ENCODE measurements at places on chromosomes 7 and 10. TPM values are rescaled to one million over a fixed set of nuclear protein-coding genes. Genes with fewer than 3 reads are reported as not detected.

The SEMA3A gene
- 14.7 TPM for total RNA-seq

The RARRES2 gene
- total RNA-seq: 9.4 TPM

The UCN3 gene
- not detected for total RNA-seq

The CHST3 gene
- 40.6 TPM for total RNA-seq

The EPO gene
- total RNA-seq: not detected

The INSYN2A gene
- 3.3 TPM for total RNA-seq

The SFTPA1 gene
- not detected for total RNA-seq

The ZNF488 gene
- total RNA-seq: not detected

The NKX2-3 gene
- total RNA-seq: not detected

The SLC13A1 gene
- not detected for total RNA-seq

The RBP3 gene
- not detected for total RNA-seq

The TMEM225B gene
- total RNA-seq: not detected

The IGF2BP3 gene
- 63.3 TPM for total RNA-seq

The ANKRD2 gene
- 0.11 TPM for total RNA-seq

The GDF2 gene
- not detected for total RNA-seq

The GRID2IP gene
- total RNA-seq: not detected

The SPACDR gene
- total RNA-seq: not detected

The TEX47 gene
- not detected for total RNA-seq

The DOCK4 gene
- total RNA-seq: 6.3 TPM

The MMP21 gene
- not detected for total RNA-seq

The NYAP1 gene
- 0.23 TPM for total RNA-seq

The CFAP70 gene
- 0.45 TPM for total RNA-seq

The TMEM184A gene
- 0.06 TPM for total RNA-seq

The PLEKHS1 gene
- total RNA-seq: not detected

The PFKFB3 gene
- 23.3 TPM for total RNA-seq

The PIP gene
- total RNA-seq: not detected

The SEPTIN14 gene
- total RNA-seq: not detected

The ELFN1 gene
- total RNA-seq: not detected

The BAG3 gene
- 26.5 TPM for total RNA-seq

The MKX gene
- total RNA-seq: not detected

The JCAD gene
- 12.1 TPM for total RNA-seq

The GPR85 gene
- total RNA-seq: 9.1 TPM

The FAM25C gene
- not detected for total RNA-seq

The ASB15 gene
- not detected for total RNA-seq

The LRRC18 gene
- not detected for total RNA-seq

The PKD1L1 gene
- 0.06 TPM for total RNA-seq

The ENTPD1 gene
- not detected for total RNA-seq

The WNT8B gene
- total RNA-seq: not detected

The OPN4 gene
- not detected for total RNA-seq

The FKBP6 gene
- not detected for total RNA-seq

The ADAM12 gene
- total RNA-seq: 16.6 TPM

The RASSF4 gene
- 16.9 TPM for total RNA-seq

The GNG11 gene
- total RNA-seq: 90.1 TPM

The ANLN gene
- 373 TPM for total RNA-seq

The ECHDC3 gene
- 3.2 TPM for total RNA-seq

The HKDC1 gene
- 1.1 TPM for total RNA-seq

The OLAH gene
- 2.6 TPM for total RNA-seq

Measured in LHCN-M2 (cell line).